T1000 (cell line): ENCODE measurements at places on chromosomes 5 and 9.
A peak's percentile ranks its signal among the peaks of the same experiment; 100 is the strongest.

DNA sequence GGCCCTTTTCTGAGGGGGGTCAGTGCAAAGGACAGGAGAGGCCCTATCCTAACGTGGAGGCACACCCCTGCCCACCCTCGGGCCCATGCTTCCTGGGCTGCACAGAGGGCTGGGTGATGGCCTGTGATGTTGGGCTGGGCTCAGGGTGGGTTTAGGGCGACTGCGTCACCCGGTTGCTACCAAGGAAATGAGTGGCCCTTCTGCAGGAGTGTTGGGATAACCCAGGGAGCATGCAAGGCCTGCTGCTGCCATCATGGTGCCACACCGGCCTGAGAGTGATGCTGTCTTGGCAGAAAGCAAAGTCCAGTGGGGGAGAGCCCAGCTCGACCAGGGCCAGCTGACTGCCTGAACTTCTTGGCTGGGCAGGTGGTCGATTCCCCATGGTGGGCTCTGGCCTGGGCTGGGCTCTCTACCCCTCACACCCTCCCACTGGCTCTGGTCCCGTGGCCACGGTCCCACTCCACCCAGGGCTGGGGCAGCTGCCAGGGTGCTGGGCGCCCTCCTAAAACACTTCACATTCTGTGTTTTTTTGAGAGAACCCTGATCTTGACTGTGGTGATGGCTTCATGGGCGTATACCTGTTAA lies 21.5 kb upstream of the MRNIP start:
- no peak for DNase-seq

GRCh38 chr9:18658804-18659705 lies 185.1 kb downstream of the ADAMTSL1 start:
- no peak for DNase-seq

DNA sequence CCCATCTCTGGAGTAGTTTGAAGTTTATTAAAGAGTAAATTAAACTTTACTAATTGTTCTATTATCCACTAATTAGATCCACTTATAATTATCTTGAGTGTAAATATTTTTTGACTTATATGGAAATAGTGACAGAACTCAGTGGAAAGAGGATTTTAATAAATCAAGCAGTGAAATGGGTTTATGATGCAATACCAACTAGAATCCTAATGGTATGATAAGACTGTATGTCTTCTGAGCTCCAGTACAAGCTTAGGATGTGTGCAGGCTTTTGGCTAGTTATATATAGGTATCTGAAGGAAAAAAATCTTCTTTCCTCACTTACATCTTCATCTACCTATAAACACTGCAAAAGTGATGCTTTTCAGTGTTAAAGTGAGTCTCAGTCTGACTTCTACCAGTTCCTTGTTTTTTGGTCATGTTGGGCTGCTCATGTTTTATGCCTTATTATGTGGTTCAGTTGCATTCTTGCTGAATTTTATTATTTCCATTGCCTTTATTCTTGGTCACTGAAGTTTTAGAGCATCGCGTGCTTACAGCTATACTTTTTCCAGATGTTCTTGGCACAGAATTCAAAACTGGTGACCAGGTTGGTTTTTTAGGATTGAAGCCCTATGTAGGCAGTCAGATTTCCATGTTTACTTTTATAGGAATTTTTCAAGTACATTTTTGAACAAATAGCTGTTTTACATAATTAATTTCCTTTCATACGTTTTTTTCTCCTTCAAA lies 30.5 kb downstream of the XRCC4 start:
- DNase-seq: no peak

DNA sequence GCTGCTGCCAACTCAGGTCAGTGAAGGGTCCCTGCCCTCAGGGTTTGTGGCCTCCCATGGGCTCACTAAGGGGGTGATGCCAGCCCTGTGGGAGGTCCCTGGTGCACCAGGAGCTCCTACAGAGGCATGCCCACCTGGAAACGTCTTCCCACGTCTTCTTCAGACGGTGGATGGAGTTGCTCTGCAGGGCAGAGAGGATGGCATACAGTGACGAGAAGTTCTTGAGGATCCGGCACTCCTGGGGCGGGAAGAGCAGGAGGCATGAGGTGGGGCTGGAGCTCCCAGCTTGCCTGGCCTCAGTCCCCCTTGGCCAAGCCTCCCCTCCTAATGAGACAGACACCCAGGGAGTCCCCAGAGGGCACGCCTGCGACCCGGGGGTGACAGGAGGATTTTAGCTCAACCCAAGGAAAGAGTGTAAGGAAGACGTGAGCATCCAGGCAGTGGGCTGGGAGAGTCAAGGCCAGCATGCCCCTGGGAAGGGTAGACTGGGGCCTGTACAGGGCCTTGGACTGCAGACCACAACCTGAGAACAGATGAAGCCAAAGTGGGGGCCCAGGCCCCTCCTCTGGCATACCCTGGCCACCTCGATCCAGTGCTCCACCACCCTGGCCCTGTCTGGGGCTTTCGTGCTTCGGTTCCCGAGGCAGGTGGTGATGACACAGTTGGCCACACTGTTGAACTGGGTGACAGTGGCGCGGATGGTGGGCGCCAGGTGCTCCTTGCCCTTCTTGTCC lies 14.4 kb downstream of the RALGDS start:
- no peak for DNase-seq

GRCh38 chr5:180804129-180804618 lies 1.6 kb upstream of the MGAT1 start:
- DNase-seq: no peak

DNA sequence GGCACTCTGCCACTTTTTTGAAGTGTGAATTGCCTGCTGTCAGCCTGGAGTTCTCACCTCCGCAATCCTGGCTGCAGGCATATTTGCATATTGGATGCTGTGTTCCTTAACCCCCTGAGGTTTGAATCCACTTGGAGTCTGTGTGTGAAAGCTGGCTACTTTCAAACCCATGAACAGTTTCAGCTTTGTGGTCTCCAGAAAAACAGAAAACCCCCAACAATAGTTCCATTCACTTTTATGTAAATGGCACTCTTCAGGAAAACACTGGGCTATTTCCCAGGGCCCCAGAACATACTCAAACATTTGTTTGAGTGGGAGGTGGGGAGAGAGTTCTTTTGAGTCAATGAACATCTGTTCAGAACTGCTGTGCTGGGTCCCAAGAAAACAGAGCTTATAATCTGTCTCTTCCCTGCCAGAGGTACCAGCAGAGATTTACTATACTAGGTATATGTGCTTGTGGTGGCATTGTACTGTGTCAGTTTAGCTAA lies 5.0 kb downstream of the NUDT2 start:
- no peak for DNase-seq

DNA sequence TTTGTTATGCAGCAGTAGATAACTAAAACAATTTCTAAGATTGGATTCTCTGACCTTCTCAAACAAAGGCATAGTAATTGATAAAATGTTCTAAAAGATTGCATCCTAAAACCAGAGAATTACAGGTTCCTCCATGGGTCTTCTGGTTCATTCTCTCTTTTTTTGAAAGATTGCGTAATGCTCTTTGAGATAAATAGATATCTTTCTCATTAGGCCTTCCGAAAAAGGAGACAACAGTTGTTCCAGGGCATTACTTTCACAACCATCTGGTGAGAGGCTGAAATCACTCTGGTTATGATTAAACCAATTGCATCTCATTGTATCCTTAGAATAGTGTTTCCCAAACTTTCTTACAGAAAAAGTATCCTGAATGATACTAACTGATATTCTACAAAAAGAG lies 174.7 kb upstream of the NREP start:
- no peak for DNase-seq

DNA sequence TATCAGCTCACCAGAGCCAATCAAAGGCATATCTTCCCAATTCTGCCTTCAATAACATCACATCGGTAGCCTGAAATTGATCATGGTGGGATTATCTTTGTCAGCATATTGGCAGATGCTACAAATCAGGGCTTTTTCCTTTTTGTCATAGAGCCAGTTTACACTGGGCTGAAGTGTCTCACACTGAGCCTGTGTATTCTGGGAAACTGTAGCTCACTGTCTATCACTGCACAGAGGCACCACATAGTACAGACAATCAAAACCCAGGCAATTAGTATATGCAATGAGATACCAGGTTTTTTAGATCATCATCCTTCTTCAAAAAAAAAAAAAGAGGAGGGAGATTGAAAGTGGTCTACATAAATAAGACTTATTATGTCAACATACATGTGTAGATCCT lies 46.6 kb downstream of the ADAM19 start:
- DNase-seq: no peak

- DNase-seq: no peak
Measured at GRCh38 chr9:81687521-81688261, 1.7 kb downstream of the TLE1 start.

DNA sequence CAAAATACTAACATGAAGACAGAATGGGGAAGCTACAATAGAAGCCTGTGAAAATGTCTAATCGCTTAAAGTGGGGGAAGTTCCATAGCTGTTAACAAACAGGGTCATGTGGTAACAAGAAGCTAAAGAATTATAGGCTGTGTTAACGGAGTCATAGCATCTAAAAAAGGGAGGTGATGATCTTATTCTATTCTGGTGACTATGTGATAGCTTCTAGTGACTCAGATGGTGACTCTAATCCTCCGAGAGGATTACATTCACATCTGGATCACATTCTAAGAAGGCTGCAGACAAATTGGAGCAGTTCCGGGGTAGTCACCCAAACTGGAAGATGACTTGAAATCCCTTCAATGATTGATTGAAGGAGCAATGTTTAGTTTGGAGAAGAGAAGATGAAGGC lies 142.1 kb downstream of the LIFR start:
- DNase-seq: no peak

- no peak for DNase-seq
Measured at GRCh38 chr9:69295872-69296552, 29.0 kb upstream of the ENTREP1 start.

- DNase-seq: no peak
Measured at GRCh38 chr9:109331353-109331752, 10.5 kb upstream of the EPB41L4B start.

DNA sequence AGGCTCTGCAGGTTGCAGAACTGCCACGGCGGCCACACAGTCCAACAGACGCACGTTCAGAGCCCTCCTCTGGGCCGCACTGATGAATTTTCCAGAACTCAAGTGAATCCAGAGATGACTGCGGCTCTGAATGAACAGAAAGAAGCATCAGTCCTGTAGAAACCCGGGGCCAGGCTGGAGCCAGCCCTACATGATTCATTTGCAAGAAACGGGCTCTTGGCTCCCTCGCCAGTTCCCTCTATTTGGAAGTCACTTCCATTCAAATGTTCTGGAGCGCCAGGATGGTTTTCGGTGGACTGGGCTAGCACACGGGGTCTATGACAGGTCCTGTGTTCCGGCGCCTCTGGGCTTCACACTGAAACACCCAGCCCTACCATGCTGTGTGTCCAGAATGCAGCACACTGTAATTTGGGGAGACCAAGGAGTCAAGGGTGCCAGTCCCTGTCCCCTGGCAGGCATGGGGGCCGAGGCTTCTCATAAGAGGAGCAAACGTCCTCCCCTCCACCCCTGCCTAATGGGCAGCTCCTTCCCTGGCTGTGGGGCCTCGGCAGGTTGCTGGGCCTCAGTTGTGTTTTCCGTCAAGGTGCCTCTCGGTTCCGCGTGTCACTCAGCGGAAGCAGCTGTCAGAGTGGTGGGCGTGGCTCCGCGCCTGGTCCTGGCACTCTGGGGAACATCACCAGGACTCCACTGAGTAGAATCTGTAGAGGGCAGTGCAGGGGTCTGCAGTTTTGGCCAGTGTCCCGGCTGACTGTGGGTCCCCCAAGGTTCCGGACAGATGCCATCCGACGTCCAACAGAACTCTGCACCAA lies 18.1 kb upstream of the COL5A1 start:
- no peak for DNase-seq

DNA sequence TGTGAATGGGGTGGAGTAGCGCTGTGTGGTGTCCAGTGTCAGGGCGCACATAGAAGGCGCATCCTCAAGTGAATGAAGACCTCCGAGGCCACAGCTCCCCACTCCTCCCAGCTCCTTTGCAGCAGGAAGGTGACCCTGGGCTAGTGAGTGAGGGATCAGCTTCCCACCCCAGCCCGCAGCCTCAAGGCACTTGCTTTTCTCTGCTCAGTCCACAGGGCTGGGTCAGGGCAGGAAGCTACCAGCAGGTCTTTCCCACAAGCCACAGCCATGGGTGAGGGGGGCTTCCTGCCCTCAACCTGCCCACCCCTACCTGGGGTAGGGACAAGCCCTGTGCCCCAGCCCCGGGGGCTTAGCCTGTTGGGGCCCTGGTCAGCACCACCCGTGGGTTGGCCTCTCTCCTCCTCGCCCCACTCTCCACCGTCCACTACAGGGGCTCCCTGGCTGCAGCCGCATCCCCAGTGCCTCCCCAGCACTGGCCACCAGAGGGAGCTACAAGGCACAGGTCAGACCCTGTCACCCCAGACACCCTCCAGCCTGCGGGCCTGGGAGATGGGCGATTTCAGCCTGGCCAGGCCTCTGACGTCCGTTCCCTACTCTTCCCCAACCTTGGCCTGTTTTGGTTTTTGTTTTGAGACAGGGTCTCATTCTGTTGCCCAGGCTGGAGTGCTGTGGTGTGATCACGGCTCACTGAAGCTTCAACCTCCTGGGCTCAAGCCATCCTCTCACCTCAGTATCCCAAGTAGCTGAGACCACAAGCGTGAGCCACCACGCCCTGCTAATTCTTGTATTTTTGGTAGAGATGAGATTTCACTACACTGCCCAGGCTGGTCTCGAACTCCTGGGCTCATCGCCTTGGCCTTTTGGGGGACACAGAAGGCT lies 1.3 kb upstream of the ABCA2 start:
- DNase-seq: peak; percentile 49

- peak; percentile 32 for DNase-seq
Measured at GRCh38 chr9:104872656-104873488, 55.1 kb downstream of the ABCA1 start.

- DNase-seq: peak; percentile 55
Measured at GRCh38 chr9:121398374-121398773, 28.3 kb upstream of the STOM start.

DNA sequence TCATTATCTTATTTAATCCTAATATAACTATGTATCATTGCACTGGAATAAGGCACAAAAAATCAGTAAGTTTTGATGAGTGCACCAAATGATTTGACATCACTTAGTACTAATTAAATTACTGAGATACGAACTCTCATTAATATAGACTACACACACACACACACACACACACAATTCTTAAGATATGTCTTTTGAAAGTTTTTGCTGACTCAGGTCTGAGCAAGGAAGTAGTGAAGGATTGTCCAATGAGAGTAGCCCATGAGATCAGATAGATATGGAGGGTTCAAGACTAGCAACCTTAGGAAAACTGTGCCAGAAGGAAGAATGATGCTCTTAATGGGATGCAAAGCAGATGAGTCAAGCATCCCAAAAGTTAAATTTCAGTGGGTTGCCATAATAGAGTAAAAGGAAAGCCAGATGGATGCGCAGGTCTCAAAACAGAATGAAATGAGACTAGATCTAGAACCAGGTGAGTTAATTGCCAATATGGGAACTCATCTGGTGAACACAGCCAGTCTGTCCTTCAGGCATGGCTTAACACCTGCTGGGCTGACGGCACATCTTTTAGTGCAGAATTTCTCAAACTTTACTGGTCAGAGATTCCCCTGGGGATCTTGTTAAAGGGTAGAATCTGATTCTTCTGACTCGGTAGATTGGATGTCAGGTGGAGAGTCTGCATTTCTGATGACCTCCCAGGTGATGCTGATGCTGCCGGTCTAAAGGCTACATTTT lies 197.0 kb upstream of the NR4A3 start:
- no peak for DNase-seq

- DNase-seq: no peak
Measured at GRCh38 chr5:4802044-4802443, 338.1 kb upstream of the ADAMTS16 start.
